ENCODE measurements at places on chromosomes 5 and 9.

GRCh38 chr9:114571391-114571790 is 16.2 kb upstream of the ATP6V1G1 start:
- no peak for DNase-seq

GRCh38 chr5:95439801-95440493 is 48.8 kb downstream of the FAM81B start:
- no peak for DNase-seq

- no peak for DNase-seq
Observed at GRCh38 chr5:64865662-64866061, 96.9 kb downstream of the CWC27 start.

DNA sequence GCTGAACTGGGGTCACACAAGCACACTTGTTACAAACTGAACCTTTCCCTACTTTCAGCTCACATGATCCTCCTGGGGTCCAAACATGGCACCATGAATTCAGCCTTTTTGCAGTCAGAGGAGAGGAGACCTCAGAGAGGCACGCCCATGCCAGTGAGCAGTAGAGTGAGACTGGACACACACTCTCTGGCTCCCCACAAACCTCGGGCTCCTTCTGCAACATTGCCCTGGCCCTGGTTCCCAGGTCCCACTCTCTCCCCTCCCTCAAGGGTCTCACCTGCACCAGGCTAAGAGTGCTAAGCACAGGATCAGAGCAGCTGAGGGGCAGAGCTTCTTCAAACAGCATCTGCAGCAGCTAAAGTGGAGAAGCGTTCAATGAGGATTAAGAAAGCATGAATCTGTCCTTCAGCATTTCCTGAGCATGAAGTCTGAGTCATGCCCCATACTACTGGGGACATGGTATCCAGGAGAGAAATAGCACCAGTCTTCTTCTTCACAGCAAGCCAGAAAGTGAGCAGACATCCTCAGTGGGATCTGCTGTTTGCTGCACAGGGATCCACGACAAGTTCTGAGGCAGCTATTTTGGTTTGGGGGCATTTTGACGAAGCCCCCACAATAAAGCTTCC is 27.2 kb downstream of the SLC35A4 start:
- no peak for DNase-seq

- no peak for DNase-seq
Observed at GRCh38 chr9:27337236-27337635, 40.3 kb upstream of the EQTN start.

GRCh38 chr5:154478224-154478565 is at the start of gene HAND1:
HAND1 (minus strand) TSS chr5:154478227; CDS start chr5:154478008, 219 bp downstream.
- DNase-seq = no peak

- no peak for DNase-seq
Observed at GRCh38 chr9:79862921-79863890, 291.4 kb downstream of the TLE4 start.

DNA sequence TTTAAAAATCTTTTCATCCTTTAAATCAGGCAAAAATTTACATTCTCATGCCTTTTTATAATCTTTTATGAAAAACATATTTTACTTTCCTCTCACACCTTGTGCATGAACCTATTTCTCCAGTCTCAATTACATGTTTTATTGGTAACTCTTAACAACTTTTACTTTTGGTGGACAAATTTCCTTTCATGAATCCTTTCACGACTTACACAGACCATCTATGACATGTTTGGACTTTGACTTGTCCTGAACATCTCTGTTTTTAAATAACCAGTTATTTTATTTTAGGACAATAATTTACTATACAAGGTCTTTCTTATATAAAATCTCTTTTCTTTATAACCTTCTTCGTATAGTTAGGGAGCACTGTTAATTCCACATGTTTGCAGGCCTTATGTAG is 26.5 kb upstream of the MTMR12 start:
- DNase-seq = no peak

GRCh38 chr5:111143910-111144309 is 51.8 kb downstream of the WDR36 start:
- DNase-seq = no peak

- no peak for DNase-seq
Observed at GRCh38 chr9:116162241-116162781, 8.7 kb downstream of the PAPPA start.

DNA sequence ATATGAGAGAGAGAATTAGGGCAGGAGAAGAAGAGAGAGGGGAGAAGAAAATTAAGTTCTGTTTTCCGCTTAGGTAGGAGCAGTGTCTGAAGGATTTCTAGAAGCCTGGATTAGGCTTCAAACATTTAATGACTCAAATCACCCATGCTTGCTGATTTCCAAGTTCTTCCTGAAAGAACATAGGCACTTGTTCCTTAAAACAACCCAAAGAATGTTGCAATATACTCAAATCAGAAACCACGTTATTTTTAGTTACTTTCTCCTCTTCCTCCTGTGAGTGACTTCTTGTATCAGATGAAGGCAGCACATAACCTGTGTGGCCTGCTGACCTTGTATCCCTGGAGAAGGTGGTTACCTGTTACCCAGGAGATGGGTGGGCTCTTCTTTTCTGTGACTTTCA is 351.5 kb upstream of the KLF4 start:
- DNase-seq = no peak

GRCh38 chr5:94811331-94811730 is 192.9 kb downstream of the SLF1 start:
- DNase-seq = no peak

DNA sequence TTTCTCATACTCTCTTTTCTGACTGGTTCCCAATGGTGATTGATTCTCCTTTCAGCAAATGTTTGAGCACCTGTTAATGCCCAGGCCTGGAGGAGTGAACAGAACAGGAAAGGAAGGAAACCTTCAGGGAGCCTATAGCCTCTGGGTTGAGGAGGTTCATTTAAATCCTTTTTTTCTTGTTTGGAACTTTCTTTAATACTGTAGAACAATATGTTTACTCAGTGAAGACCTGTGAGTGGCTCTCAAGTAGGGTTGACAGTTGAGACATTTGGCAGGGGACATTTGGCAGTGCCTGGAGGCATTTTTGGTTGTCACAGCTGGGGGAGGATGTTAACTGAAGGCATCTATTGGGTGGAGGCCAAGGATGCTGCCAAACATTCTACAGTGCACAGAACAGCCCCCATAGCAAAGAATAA is 6.1 kb upstream of the FAM120AOS start:
- DNase-seq = no peak

- no peak for DNase-seq
Observed at GRCh38 chr9:33903157-33903780, 86.3 kb downstream of the UBE2R2 start.

DNA sequence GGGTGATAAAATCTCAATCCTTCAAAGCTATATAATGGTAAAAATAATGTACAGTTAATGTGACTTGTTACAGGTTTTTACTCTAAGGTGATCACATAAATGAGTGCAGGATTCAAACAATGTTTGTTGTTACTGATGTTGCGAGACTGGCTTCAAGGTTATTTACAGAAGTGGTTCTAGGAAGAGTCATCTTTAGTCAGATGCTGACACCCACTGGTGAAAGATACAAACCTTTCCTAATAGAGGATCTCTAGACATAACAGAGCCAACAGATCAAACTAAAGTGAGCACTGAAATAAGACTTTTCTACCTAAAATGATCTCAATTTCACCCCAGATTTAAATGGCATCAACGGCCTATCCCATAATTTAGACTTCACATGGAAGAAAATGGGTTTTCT is 20.2 kb downstream of the ARSB start:
- DNase-seq = peak; percentile 34

DNA sequence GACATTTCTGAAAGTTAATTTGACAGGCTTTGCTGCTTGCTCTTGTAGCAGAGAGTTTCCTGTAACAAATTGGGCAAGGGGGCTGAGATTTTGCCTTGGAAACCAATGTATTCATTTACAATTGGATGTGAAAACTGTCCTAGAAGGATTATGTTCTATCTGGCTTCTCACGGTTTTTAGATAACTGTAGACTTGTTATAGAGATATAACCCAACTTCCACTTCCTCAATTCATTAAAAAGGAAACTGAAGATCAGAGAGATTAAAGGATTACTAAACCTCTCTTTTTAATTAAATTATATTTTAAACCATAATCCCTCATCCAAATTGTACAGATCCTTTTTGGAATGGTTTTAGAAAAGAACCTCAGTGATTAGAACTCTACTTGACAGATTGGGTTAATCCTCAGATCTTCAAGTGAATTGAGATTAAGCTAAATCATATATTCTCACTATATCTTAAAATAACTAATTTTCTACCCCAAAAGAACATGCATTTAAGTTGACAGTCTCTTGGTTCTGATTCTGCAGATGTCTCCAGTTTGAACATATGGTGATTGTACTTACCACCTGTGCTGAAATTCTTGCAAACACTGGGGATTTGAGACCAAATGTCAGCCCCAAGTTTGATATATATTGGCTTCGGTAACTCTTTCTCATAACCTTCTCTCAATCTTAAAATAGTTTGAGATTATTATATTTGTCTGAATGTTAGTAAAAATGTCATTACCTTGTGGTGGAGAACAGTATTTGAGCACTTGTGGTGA is 130.1 kb upstream of the C9orf72 start:
- no peak for DNase-seq

DNA sequence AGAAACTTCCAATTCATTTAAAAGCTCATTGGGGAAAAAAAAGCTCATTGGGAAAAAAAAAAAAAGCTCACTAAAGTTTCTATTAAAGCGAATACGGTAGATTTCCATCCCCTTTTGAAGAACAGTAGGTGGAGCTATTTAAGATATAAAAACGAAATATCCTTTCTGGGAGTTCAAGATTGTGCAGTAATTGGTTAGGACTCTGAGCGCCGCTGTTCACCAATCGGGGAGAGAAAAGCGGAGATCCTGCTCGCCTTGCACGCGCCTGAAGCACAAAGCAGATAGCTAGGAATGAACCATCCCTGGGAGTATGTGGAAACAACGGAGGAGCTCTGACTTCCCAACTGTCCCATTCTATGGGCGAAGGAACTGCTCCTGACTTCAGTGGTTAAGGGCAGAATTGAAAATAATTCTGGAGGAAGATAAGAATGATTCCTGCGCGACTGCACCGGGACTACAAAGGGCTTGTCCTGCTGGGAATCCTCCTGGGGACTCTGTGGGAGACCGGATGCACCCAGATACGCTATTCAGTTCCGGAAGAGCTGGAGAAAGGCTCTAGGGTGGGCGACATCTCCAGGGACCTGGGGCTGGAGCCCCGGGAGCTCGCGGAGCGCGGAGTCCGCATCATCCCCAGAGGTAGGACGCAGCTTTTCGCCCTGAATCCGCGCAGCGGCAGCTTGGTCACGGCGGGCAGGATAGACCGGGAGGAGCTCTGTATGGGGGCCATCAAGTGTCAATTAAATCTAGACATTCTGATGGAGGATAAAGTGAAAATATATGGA is at the start of gene PCDHGA12:
PCDHGA12 (plus strand) TSS at position 176 of the 782 bp plus-strand sequence; CDS start at position 429, 253 bp downstream.
- DNase-seq = peak; percentile 85

DNA sequence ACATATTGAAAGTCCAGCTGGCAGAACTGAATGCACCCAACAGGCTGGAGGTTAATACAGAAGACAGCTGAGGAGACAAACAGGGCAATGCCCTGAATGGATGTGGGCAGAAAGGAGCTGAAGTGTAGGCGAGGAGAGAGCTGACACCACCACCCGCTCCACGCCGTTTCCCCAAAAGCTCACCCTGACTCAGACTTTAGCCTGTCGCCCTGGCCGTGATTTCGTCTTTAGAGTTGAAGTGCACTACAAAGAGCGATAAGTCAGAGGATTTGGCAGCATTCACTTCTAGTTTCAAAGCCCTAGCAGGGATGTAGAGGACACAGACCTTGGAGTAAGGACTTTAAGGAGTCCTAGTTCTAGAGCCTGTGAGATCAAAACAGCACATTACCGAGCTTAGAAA is 2.2 kb upstream of the ERAP1 start:
- no peak for DNase-seq

GRCh38 chr5:58211441-58211840 is 248.4 kb downstream of the PLK2 start:
- DNase-seq = no peak

- no peak for DNase-seq
Observed at GRCh38 chr9:27413511-27414219, 110.4 kb upstream of the IFNK start.

- no peak for DNase-seq
Observed at GRCh38 chr5:179307931-179308471, 37.3 kb downstream of the ADAMTS2 start.

DNA sequence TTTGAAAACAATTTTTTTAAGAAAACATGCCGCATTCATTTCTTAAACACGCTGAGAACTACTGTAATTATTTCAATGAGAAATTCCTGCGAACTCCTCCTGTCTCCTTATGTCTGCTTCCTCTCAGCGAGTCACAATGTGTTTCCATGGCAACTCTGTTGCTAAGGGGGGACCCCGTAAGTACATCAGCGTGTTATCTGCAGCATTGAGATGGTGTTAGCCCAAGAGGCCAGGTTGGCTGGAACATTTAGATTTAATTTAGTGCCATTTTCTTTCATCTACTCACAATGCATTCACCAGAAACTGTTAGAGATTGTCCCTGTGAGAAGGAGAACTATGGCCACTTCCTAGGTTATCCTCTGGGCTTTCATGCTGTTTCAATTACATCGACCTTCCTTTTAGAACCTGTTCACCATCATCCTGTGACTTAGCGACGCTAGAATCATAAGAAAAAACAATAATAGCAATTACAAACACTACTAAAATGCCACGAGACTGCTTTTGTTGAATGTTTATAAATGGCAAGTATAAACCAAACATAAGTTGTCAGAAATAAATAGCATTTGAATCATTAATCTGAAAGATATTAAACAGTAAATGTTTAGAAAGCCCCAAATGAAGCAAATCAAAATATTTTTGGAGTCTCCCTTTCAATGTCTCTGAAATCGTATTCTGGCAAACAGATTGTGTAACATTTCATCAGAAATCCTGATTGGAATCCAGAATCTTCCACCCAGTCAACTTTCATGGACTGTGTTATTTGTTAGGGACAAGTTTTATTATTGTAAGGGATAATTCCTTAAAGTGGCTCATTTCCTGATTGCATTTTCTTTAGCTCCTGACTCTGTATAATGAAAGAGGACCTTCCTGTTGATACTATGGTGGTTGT is 39.7 kb upstream of the SHC3 start:
- no peak for DNase-seq

GRCh38 chr9:77960356-77961153 is 71.1 kb downstream of the GNAQ start:
- DNase-seq = no peak

- DNase-seq = no peak
Observed at GRCh38 chr9:76812591-76812990, 48.4 kb downstream of the PCA3 start.
